ENCODE measurements at places on chromosomes 6 and 20. TPM values are rescaled to one million over a fixed set of nuclear protein-coding genes. Genes with fewer than 3 reads are reported as not detected.
A peak's percentile ranks its signal among the peaks of the same experiment; 100 is the strongest.

The LY6G6C gene
- polyA plus RNA-seq = not detected

The NKAIN2 gene
- polyA plus RNA-seq = not detected

The SAPCD1 gene
- polyA plus RNA-seq = not detected

The GSTA3 gene
- polyA plus RNA-seq = not detected

- DNase-seq = peak; percentile 60
- peak overlapping the region; percentile 91 for H3K27ac ChIP-seq
- no peaks in the 10 kb centered on the region for H3K36me3 ChIP-seq
- peak overlapping the region; percentile 40 for H3K4me3 ChIP-seq
Observed at GRCh38 chr6:149852180-149852579, 12.0 kb downstream of the LRP11 start.

DNA sequence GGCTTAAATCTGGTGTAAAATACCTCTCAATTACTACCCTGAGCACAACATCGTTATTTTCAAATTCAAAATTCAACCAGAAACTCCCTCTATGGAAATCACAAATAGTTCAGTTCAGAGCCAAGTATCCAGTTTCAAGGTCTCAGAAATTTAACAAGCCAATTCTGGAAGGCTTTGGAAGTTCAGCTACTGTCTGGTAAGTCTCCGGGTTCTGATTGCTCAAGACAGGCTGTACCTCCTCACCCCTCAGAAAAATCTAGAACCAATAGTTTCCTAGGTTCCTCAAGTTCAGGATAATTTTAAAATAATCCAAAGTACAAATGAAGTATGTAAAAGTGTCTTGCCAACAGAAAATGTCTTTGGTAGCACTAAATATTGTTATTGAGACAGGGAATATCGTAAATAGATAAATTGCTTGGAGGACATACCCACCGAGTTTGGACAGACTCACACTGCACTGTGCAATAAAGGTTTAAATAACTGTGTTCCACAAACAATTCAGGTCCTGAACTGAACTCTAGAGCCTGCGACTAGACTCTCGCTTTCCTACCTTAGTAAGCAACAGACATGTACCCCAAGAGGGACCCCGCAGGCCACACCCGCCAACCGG lies 729 bp downstream of the ATG5 start:
- peak overlapping the region; percentile 99 for H3K4me3 ChIP-seq
- no peak for DNase-seq
- H3K27ac ChIP-seq = peak overlapping the region; percentile 99
- H3K27me3 ChIP-seq = peaks cover 21% of the 10 kb centered on the region

GRCh38 chr6:21586740-21587178 lies 6.8 kb upstream of the SOX4 start:
- peaks cover 20% of the 10 kb centered on the region for H3K4me1 ChIP-seq
- peak overlapping the region; percentile 99 for H3K4me3 ChIP-seq
- no peak for DNase-seq
- H3K27ac ChIP-seq = no peak overlapping the region
- peaks cover 6% of the 10 kb centered on the region for H3K27me3 ChIP-seq

DNA sequence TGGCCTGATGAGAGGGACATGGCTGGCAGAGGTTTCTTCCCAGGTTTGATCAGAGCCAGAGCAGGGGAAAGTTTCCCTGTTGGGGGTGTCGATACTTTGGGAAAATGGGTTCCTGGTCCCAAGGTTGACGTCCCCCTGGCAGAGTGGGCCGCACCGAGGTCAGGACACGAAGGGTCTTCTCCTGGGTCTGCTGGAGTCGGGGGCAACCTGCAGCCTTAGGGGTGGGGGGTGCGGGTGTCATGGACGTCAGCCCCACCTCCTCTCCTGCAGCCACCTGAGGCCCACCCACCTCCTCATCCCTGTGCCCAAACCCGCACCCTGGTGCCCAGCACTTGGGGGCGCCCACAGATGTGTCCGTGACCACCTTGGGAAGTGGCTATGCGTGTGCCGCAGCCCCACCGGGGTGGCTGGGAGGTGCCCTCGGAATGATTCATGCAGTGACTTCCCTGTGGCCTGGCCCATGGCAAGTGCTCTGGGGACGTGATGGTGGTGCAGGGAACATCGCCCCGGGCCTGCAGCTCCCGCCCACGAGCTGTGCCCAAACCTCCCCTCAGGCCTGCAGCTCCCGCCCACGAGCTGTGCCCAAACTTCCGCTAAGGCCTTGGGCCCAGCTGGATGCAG lies 64.9 kb downstream of the YTHDF1 start:
- H3K27ac ChIP-seq = no peak overlapping the region
- H3K4me3 ChIP-seq = no peak overlapping the region
- H3K4me1 ChIP-seq = no peaks in the 10 kb centered on the region
- H3K36me3 ChIP-seq = peaks cover 24% of the 10 kb centered on the region
- peaks cover 67% of the 10 kb centered on the region for H3K27me3 ChIP-seq

DNA sequence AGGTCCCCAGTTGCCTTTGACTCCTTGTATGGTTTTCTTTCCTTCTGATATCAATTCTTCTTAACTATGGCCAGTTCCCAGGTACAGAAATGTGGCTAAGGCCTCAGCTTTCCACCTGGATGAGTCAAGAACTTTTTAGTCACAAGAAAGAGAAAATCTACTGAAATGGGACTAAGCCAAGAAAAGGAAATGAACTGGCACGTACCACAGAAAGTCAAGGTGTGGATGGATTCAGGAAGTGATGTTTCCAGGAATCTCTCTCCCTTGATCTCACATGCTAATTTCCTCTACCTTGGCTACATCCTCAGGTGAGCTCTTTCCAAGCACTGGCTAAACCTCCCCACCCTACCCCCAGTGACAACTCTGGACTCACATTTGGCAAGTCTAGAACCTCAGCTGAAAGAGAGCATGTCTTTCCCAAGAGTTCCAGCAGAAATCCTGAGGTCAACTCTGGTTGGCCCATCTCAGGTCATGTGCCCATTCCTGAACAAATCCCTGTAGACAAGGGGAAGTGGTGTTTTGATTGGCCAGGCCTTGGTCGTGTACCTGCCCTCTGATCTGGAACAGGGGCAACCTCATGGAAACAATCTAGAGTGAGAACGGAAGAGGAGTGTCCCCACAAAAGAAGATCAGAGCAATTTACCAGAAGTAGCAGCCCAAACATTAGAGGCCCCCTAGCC lies 205.3 kb downstream of the NFATC2 start:
- peaks cover 21% of the 10 kb centered on the region for H3K27me3 ChIP-seq
- no peaks in the 10 kb centered on the region for H3K36me3 ChIP-seq
- H3K4me3 ChIP-seq = no peak overlapping the region
- H3K4me1 ChIP-seq = peaks cover 3% of the 10 kb centered on the region
- H3K27ac ChIP-seq = no peak overlapping the region

- no peak for DNase-seq
- no peaks in the 10 kb centered on the region for H3K36me3 ChIP-seq
- no peak overlapping the region for H3K27ac ChIP-seq
- no peaks in the 10 kb centered on the region for H3K4me1 ChIP-seq
Observed at GRCh38 chr6:81759782-81760181, 7.3 kb upstream of the TENT5A start.

GRCh38 chr20:62501801-62502495 lies 26.2 kb upstream of the GATA5 start:
- H3K4me3 ChIP-seq = peak overlapping the region; percentile 16
- peak; percentile 18 for DNase-seq
- no peaks in the 10 kb centered on the region for H3K27me3 ChIP-seq

DNA sequence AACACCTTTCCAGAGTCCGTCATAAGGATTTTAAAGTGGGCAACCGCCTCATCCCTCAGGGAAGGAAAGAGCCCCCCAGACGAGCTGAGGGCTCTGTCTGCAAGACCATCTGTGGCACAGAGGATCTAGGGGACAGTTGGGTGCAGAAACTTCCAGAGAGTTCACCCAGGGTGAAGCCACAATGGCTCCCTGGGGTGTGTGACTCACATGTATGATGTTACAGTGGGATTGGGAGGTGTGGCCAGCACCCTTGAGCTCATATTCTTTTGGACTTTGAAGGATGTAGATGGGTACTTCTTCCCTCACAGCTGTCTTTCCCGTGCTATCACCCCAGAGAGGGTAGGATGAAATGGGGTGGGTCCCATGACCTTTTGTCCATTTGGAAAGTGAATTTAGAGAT lies 95.5 kb downstream of the NCR2 start:
- H3K27me3 ChIP-seq = peaks cover 3% of the 10 kb centered on the region
- H3K36me3 ChIP-seq = no peaks in the 10 kb centered on the region
- peaks cover 19% of the 10 kb centered on the region for H3K4me1 ChIP-seq
- no peak overlapping the region for H3K27ac ChIP-seq
- DNase-seq = no peak

DNA sequence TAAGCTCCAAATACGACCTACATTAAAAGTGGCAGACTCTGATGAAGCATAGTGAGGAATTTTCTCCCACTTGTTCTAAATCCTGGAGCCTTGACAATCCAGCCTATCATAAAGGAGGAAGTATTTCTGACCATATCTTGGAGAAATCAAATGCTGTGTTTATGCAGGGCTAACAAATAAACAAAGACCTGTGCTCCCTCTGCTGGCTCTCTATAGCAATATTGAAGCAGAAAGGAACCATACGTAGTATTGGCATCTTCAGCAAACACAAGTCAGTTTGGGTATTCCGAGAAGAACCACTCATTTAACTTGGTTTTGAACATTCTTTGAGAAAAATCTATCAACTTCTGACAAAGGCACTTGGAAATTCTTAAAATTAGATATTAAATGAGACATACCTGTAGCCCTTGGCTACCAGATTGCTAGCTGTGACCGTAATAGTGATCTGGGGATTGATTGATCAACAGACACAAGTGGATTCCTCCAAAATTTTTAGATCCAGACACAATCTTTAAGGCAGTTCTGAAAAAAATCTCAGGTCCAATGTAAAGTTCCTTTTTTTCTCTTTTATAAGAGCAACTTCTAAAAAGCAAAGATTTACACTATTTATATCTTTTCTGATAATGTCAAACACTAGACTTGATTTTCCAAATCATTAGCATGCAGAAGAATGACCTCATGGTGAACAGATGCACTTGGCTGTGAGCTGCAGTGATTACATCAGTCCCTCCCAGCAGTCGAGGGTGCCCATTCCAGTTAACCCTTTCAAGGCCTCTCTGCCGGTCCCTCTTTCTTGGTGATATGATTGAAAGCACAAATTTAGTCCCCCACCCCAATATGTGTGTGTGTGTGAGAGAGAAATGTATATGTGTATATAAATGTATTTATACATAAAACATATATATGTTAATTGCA lies 40.2 kb downstream of the INSM1 start:
- peaks cover 13% of the 10 kb centered on the region for H3K36me3 ChIP-seq
- H3K4me1 ChIP-seq = peaks cover 1% of the 10 kb centered on the region
- H3K27ac ChIP-seq = no peak overlapping the region

DNA sequence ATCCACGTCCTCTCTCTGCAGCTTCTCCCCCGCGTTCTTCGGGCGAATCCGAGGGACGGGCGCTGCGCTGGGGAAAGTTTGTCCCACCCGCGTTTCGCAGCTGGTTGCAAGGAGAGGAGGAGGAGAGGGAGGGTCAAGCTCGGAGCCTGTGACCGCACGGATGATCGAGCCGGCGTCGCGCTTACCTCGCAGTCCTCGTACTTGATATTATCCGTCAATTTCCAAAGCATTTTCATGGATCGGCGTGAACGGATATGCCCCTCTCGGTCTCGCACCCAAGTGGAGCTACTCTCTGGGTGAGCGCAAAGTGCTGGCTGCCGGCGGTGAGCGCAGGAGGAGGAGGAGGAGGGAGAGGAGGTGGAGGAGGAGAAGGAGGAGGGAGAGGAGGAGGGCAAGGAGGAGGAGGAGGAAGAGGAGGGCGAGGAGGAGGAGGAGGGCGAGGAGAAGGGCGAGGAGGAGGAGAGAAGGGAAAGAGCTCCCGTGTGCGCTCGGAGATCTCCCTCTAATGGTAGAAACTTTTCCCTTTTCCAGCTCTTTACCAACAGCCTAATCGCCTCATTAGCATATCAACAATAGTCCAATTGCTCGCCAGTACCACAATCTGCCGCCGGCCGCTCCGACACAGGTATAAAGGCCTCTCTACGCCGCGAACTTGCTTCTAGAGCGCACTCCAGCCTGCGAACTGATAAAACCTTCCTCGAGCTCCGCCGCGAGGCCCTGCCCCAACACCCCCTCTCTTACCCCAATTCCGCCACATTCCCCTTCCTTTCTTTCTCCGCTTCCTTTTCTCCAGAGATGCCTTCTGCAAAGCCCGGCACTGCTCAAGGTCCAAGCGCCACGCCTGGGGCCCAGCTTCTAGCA lies at the start of gene TFAP2A:
TFAP2A (minus strand) TSS at position 319 of the 861 bp plus-strand sequence; CDS start at position 236, 83 bp downstream.
- H3K27me3 ChIP-seq = peaks cover 98% of the 10 kb centered on the region
- H3K27ac ChIP-seq = peak within 1 kb of the TSS; percentile 15
- peaks cover 32% of the 10 kb centered on the region for H3K4me1 ChIP-seq
- H3K36me3 ChIP-seq = peaks cover 4% of the 10 kb centered on the region
